Nucleus accumbens (tissue), 56 donors: ENCODE measurements at places on chromosomes 2 and 18.

- no peak for DNase-seq
Observed at GRCh38 chr2:223093436-223094241, 41.6 kb downstream of the KCNE4 start.

GRCh38 chr2:22950431-22950830 lies 434.5 kb upstream of the KLHL29 start:
- no peak for DNase-seq

DNA sequence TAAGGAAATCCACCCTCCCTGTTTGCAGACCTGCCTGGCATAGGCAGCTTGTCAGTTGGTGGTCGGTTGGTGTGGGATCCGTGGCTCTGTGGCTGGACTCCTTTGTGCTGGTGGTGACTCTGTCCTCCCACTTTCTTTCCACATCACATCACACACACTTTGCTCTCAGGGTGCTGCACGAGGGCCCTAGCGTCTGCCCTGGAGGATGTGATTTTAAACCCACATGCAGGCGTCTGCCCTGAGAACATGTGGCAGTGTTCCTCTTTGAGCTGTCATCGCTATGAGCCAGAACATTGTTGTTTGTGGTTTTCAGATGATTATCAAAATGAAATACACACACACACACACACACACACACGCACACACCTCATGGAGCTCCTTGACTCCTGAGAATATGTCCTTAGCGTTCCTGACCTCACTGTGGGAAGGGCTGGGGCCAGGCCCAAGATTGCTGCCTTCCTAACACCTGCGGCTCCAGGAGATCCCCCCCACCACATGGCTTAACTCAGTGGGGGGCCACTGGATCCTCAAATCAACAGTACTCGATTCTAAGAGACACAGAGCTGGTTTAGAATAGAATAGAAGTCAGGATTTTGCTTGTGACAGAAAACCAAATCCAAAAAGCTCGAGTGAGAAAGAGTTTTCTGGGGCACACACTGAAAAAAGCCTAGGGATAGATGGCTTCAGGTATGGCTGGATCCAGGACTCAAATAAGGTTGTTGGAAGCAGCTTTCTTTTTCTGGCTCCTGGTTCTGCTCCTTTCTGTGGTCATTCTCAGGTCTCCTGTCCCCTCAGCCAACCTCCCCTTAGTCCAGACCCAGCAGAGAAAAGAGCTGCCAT lies 54.8 kb downstream of the RTP5 start:
- DNase-seq: no peak

DNA sequence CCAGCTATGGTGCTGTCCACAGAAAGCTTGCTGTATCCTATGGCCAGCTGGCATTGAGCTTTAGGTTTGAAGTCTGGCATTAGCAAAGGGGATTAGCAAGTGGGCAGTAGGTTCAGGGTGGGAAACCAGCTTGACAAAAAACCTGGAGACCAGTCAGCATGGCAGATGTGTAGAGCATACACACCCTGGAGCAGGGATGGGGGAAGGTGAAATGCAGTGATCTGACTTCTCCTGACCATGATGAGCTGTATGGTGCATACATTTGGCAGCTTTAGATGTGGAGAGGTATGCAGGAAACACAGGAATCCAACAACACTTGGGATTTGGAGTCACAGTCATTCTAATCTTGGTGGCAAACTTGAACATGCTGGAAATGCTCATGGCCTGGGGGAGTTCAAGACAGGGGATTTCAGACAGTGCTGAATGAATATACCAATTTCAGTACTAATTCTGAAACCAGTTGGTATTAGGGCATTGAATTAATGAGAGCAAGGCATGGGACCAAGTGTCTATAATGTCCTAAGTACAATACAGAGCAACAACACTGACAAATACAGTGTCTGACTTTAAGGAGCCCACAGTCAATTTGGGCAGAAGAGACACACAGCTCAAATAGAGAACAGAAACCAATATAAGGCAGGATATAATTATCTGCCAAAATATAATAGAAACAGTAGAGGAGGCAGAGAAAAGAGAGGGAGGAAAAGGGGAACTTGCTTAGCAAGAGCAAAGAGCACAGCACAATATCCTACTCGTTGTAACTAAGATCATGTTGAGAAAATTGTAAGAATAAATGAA lies 11.8 kb downstream of the ARHGAP15 start:
- DNase-seq: no peak
